Activated naive CD8-positive, alpha-beta T cell treated with anti-CD3 and anti-CD28 coated beads, Interleukin-2, amount 10 ng/mL, durations not matched to agents 7 days and 5 days (primary cell): ENCODE measurements at places on chromosomes 3 and 15. TPM values are rescaled to one million over a fixed set of nuclear protein-coding genes. Genes with fewer than 3 reads are reported as not detected.

The ALDH1A3 gene
- not detected for total RNA-seq

GRCh38 chr3:162517110-162517509, 1020.5 kb downstream of the OTOL1 start:
- DNase-seq: no peak

DNA sequence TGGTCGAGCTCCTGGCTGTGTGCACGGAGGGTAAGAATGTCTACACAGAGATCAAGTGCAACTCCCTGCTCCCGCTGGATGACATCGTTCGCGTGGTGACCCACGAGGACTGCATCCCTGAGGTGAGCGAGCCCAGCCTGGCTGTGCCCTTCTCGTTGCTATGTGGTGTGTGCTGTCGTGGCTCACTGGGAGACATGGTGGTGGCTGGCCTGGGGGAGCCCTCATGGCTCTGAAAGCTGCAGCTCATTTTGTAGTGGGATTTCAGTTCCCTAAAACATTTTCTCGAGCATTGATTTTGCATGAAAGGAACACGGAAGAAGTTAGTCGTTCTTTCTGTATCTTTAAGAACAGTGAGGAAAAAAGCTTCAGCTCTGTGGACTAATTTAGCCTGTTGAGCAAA, 200.5 kb downstream of the ITPR1 start:
- no peak for DNase-seq

DNA sequence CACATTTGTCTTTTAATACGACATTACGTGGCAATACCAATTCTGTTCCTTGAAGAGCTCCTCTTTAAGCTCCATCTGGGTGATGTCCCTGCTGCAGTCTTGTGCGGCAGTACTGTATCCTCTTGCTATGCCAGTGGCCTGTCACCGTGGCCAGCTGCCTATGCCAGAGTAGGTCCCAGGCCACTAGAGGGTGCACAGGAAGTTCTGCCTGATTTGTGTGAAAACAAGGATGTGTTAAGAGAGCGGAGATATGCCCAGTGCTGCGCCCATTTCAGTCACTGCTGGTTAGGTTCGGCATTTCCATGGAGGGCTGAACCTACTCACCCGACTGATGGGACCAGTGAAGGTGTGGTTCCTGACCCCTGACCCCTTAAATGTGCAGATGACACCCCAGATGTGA, 25.2 kb downstream of the NIPA1 start:
- DNase-seq: no peak

The ECE2 gene
- not detected for total RNA-seq

GRCh38 chr3:136512381-136512780, 239.8 kb downstream of the STAG1 start:
- DNase-seq: no peak

The P3H2 gene
- total RNA-seq: not detected

The MYO5C gene
- total RNA-seq: 1.9 TPM

The LACTB gene
- total RNA-seq: 12.4 TPM

- no peak for DNase-seq
Measured at GRCh38 chr15:71237456-71238188, 122.4 kb downstream of the THSD4 start.
